ENCODE measurements at places on chromosomes 1 and 21.

DNA sequence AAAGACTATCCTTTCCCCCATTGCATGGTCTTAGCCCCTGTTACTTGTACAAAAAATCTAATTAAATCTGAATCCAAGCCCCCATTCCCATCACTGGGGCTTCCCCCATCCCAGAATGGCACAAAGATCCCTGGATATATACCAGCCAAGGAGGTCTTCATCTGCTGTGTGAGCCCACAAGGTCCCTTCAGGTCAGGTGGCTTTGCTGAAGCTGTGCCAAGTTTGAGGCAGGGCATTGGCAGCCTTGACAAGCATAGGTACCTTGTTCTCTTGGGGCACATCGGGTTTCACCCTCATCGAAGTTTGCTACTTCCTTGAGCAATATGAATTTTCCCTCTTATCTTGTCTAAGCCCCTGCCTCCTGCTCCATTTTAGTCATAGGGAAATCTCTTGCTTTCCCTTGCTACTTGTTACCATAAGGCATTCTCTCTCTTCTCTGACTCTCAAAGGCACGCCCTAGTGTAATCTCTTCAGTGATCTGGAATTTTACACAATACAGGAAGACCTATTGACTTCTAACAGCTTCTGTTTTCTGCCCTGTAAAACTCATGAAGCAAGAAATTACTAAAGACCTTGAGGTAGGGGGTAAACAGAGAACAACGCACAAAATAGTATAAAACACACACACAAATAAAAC, 71.4 kb upstream of the COG2 start:
- no peak for DNase-seq

- DNase-seq: no peak
Measured at GRCh38 chr1:220431554-220432239, 96.2 kb upstream of the MARK1 start.

GRCh38 chr1:31937300-31938183, 626 bp downstream of the PTP4A2 start:
- peak; percentile 82 for DNase-seq

DNA sequence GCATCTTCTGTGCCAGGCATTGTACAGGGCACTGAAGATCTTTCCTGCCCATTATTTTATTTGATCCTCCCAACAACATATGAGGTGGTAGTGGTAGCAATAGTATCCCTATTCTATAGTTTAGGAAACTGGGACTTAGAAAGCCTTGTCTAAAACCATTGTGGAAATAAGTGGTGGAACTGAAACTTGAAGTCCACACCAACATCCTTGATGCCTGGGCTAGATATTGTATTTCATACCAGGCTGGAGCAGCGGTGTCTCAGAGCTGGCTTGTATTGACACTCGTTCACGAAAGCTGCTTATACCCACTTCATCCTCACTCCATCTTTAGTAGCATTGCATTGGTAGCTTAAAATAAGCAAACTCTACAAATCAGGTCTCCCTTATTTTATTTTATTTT, 9.7 kb upstream of the CTSS start:
- DNase-seq: no peak

- DNase-seq: no peak
Measured at GRCh38 chr1:64072089-64072793, 131.2 kb upstream of the UBE2U start.

DNA sequence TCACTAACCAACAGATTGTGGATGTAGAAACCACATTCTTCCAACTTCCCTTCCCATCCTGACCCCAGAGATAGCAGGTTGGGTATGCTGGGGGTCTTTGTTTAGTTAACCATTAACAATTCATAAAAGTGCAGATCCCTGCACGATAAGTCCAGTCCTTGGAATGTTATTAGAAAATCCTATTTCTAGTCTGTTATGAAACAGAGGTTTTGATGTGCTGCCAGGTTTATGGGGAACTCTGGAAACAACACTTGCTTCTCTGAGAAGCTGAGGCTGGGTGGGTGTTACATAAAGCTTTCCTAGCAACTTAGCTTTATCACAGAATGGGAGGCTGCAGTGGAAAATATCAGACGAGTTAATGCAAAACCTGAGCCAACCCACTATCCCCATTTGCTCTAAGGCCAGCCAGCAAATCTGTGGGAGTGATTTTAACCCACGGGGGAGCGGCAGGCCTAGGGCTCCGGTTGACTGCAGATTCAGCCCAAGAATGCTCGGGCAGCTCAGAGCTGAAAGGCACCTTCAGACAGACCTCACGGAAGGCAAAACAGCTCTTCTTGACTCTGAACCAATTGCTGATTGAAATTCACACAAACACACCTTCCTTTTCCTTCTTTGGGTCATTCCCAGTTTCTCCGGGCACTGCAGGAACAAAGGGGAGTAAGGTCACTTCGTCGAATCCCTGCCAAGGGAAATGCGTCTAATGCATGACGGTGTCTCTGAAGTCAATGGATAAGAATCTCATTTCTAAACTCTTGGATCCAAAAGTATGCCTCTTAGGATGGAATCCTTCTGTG, 111.7 kb upstream of the IRF2BP2 start:
- DNase-seq: no peak

GRCh38 chr1:80059940-80060339, 1053.4 kb upstream of the ADGRL4 start:
- no peak for DNase-seq

GRCh38 chr1:212463565-212464285, 31.0 kb downstream of the NENF start:
- no peak for DNase-seq

- no peak for DNase-seq
Measured at GRCh38 chr1:26785611-26786436, 1.9 kb upstream of the PIGV start.

GRCh38 chr1:19375631-19376400, 63.7 kb downstream of the SLC66A1 start:
- DNase-seq: no peak

DNA sequence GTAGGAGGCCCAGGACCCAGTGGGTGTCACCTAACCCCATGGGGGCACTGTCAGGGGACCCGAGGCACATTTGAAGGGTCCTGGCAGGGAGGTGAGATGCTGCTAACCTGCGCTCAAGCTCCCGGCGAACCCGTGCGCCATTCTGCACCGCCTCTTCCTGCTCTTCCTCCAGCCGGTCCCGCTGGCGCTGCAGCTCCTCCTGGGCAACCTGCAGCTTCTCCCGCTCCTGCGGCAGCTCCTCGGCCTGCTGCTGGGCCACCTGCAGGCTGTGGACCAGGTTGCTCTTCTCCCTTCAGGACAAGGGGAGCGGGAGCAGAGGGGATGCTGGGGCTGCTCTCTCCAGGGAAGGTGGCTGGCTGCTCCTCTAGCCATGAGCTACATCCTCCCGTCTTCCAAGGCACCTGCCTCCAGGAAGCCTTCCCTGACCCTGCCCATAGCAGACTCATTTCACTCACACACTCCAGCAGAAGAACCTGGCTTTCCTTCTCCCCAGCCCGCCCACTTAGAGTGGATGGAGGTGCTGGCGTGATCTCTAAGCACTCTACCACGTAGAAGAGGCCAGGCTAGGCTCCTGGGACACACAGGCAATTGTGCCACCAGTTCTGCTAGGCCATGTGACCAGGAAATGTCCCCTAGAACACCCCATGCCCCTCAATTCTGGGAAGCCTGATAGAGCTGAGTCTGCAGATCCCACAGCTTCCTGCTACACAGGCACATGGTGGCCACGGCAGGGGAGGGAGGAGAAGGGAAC, 15.2 kb upstream of the NBPF1 start:
- no peak for DNase-seq

- no peak for DNase-seq
Measured at GRCh38 chr21:42672699-42673458, 19.5 kb downstream of the PDE9A start.

DNA sequence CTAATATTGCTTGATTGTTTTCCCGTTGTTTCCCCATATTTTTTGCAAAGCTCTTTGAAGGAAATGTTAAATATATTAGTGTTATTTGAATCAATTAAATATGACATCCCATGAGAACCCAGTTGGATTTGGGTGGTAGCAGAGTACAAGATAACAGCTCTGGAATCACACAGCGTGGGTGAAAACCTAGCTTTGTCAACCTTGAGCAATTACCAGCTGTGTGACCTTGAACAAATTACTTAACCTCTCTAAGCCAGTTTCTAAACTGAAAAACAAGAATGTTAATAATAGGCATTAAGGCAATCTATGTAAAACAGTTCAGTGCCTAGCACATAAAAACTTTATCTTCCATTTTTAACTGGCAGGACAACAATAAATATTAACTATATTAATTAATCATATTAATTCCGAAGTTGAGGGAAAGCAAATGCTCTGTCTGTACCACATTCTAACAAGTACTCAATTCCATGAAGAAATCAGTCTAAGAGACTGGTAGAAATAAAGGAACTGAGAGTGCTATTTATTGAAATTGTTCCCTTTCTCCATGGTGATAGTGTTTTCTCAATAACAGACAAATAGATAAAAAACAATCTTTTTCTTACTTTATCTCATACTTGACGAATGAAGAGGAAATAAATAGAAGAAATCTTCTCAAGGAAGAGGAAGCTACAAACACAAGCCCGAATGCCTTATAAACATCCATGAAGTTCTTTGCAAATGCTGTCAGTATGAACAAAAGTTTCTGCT, 27.0 kb downstream of the DNASE2B start:
- DNase-seq: no peak

DNA sequence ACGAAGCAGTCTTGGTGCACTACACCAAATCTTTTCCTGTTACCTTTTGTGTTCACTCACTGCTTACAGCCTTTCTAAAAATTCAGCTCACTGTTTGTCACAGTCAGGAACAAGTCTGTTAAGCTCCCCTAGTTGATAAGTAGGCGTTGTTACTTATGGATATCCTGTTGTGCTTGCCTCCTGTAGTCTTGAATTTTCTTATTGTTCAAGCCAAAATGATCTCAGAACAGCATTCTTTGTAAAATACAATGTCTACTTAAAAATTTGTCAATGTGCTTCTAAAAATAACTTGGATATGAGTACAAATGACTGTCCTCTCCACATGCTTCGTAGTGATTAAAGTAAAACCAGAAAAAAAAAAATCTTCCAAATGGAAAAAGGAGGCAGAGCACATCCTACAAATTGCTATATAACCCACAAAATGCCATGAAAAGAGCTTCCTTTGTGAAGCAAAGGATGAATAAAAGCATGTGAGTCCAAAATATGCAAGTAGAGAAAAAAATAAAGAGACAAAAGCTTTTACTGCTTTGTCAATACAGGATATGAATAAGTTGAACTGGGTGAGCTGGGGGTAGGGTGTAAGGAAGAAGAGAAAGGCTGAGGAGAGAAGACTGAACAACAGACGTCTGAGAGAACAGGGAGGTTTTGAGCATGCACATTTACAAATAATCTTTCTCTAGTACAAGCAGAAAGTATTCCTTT, 228.9 kb upstream of the ADGRL4 start:
- no peak for DNase-seq

GRCh38 chr1:186454981-186455380, 5.9 kb downstream of the PDC start:
- DNase-seq: no peak

DNA sequence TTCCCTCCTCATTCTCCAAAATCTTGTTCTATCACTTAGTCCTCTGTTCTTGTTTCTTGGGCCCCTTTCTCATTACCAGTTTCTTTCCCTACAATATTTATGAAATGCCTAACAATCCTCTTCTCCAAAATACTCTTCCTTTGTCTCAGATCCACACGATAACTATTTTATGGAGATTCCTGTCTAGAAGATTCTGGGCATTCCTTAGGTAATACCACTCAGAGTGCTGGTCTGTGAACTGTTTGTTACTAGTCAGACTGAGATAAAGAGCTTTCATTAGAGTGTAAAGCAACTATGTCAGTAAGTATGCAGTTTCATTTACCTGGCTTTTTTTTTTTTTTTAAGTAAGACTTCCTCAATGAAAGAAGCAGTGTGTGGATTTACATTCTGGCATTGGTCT, 18.1 kb upstream of the RCOR3 start:
- no peak for DNase-seq

DNA sequence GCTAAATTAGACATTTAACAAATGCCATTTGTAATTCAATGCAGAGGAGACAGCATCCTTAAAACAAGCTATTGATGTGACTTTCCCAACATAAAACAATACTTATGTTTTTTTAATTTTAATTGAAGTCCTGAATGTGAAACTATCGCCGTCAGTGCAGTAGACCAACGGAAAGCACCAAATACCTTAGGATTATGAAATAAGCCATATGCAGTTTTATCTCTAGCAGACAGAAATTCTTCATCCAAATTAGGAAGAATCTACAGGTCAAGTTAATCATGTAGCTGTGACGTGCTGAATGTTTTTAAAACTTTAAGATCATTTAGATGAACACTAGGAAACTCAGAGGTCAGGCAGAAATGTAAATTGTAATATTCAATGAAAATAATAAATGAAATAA, 714 bp upstream of the ST6GALNAC5 start:
- no peak for DNase-seq

GRCh38 chr1:168408884-168409283, 128.2 kb downstream of the TBX19 start:
- DNase-seq: peak; percentile 19

DNA sequence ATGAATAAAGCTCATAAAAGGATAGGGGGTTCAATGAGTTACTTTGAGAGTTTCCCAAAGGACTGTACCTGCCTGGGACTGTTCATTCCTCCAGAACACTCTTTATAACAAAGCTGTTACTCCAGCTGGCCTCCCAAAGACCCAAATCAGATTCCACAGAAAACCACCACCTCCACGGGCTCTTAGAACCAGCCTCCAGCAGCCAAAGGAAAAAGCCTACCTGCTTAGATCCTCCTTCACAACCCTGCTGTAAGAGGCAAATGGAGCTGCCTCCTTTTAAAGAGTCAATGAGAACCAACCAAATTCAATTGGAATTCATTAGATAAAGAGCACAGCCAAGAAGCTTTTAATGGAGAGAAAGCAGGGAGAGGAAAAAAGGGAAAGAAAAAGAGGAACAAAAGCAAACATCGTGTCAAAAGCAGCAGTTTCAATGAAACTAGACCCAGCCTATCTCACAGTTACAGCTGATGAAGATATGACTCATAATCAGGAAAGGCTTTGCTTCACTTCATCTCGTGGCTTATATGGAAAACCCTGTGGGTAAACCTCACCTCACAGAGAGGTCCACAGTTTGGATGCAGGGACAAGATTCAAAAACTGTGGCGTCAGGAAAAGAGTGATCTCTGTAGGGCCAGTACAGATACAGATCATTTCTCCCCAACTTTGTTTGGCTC, 27.8 kb upstream of the FMO4 start:
- DNase-seq: no peak

- no peak for DNase-seq
Measured at GRCh38 chr1:29803486-29803885, 567.2 kb downstream of the PTPRU start.

DNA sequence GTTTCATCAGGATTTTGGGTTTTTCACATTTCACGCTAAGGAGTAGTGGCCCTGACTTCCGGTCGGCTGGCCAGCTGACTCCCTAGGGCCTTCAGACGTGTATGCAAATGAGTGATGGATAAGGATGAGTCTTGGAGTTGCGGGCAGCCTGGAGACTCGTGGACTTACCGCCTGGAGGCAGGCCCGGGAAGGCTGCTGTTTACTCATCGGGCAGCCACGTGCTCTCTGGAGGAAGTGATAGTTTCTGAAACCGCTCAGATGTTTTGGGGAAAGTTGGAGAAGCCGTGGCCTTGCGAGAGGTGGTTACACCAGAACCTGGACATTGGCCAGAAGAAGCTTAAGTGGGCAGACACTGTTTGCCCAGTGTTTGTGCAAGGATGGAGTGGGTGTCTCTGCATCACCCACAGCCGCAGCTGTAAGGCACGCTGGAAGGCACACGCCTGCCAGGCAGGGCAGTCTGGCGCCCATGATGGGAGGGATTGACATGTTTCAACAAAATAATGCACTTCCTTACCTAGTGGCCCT, 23.1 kb upstream of the TNFRSF1B start:
- no peak for DNase-seq

GRCh38 chr21:45417951-45418300, 13.0 kb downstream of the COL18A1 start:
- no peak for DNase-seq

- DNase-seq: no peak
Measured at GRCh38 chr1:239239529-239239928, 146.8 kb upstream of the CHRM3 start.

Measured in T-helper 1 cell (primary cell).